ENCODE measurements at places on chromosomes 6 and 20.

GRCh38 chr6:169788809-169789145 lies 37.4 kb downstream of the ERMARD start:
- DNase-seq = no peak

DNA sequence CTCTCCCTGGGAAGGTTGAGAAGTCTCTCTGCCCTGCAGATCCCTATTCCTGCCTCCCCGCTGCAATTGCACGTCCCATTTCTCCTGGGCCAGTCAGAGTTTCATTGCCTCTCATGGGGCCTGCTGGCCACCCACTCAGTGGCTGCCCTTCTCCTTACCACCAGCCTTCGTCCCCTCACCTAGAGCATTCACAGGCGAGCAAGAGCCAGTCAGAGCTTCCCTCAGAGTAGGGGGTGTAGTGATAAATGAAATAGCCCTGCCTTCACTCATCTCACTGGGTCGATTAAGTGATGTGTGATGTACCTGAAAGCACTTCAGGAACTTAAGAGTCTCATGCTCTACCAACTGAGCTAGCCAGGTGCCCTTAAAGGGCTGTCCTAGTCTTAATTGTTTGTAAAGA lies 52.0 kb upstream of the FANCE start:
- DNase-seq = no peak

DNA sequence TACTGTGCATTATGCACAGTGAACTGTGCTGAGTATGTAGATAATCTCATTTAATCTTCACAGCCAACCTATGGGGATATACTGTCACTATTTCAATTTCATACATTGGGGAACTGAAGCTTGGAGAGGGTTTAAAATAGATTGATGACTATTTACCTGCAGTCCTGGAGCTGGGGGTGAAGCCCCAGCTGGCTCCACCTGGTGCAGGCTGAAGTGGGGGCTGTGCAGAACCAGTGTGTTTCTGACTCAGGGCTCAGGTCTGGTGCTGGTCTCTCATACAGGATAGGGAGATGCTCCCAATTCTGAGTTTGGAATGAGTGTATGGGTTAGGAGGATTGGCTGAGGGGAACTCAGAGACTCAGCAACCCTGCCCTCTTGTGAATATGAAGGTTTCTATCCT lies 176.1 kb upstream of the CEP162 start:
- no peak for DNase-seq

DNA sequence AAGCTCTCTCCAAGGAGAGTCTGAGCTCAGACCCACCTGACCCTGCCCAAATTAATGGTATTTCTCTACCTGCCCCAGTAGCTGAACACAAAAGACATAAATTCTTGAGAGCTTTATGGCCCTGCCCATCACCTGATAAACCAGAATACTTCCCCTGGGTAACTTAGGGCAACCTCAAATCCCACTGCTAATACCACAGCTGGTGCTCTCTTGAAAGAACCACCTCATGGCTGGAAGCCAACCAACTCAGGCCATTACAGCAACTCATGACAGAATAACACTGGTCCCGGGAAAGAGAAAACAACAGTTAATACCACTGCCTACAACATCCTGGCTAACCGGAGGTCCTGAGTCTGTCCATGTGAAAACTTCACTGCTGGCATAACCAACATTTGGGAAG lies 328.6 kb downstream of the NKAIN2 start:
- no peak for DNase-seq
